ENCODE measurements at places on chromosomes 11 and 22. TPM values are rescaled to one million over a fixed set of nuclear protein-coding genes. Genes with fewer than 3 reads are reported as not detected.
A peak's percentile ranks its signal among the peaks of the same experiment; 100 is the strongest.

DNA sequence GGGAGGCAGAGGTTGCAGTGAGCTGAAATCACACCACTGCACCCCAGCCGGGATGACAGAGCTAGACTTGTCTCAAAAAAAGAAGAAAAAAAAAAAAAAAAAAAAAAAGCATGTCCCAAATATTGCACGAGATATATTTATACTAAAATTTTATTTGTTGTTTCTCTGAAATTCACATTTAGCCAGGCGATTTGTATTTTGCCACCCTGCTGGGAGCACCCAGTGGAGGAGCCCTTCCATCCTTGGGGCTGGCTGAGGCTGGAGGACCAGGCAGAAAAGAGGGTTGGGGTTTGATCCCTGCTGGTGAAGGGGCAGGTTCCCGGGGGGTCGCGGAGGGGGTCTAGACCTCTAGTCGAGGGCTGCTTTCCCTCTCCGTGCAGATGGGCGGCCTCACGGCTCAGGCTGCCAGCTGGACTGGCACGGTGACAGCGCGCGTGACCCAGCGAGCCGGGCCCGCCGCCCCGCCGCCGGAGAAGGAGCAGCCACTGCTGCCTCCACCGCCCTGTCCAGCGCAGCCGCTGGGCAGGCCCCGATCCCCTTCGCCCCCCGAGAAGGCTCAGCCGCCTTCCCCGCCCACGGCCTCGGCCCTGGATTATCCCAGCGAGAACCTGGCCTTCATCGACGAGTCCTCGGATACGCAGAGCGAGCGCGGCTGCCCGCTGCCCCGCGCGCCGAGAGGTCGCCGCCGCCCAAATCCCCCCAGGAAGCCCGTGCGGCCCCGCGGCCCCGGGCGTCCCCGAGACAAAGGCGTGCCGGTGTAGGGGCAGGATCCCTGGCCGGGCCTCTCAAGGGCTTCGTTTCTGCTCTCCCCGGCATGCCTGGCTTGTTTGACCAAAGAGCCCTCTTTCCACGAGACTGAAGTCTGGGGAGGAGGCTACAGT is 952 bp upstream of the CATSPERZ start:
- DNase-seq: peak; percentile 80

DNA sequence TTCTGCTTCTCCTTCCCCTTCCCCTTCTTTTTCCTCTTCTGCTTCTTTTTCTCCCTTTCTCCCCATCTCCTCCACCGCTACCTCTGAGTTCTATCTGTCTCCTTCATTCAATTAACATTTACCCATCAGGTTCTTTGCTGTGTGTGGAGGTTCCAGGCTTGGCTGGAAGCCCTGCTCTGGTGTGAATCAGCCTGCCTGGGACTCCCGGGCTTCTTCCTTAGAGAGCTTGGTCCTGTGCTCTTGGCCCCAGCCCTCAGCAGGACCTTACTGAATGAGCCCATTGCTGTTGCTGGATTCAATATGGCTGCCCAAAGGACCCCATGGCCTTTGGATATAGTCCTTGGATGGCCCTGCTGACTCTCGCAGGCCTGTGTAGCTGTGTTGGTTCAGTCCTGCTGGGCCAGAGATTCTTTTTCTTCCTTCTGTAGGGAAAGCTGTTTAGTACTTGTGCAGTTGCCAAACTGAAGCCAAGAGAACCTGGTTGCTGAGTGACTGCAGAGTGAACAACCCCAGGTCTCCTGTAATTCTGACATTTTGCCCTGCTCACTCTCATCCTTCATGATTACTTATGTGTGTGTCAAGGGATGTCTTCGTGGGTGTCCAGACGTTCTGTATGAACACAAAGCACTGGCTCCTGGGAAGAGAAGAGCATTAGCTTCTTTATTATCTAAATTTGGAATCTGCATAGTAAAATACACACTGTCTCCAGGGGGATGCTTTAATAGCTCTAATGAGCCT is 81.0 kb upstream of the ZBED5 start:
- no peak for DNase-seq

- DNase-seq: no peak
These were observed 68.3 kb upstream of the SLC6A5 start for GRCh38 chr11:20530942-20531703.

KCNJ1 gene
- total RNA-seq: 0.32 TPM

C1QTNF4 gene
- 38.7 TPM for total RNA-seq
